ENCODE measurements at places on chromosomes 2 and 18.

- peak; percentile 32 for DNase-seq
These were observed 1757.9 kb upstream of the LRRTM1 start for GRCh38 chr2:82062463-82062862.

GRCh38 chr2:120450196-120450820 lies 104.4 kb downstream of the INHBB start:
- no peak for DNase-seq

DNA sequence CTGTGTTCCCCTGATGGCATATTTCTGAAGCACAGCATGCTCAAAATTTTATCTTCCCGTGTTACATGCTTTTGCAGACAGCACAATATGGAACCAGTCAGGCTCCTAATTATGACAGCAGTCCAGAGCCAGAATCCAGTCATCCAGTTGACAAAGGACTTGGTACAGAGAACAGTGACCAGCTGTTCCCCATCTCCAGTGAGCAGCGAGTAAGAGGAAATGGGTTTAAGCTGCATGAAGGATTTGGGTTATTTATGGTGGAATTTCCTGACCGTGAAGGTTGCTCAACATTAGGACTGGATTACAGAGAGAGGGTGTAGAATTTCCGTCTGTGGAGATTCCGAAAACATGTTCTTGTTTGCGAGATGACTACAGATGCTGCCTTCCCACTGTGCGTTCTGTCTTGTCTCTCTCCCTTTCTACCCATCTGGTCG lies 24.4 kb downstream of the SGPP2 start:
- peak; percentile 43 for DNase-seq

DNA sequence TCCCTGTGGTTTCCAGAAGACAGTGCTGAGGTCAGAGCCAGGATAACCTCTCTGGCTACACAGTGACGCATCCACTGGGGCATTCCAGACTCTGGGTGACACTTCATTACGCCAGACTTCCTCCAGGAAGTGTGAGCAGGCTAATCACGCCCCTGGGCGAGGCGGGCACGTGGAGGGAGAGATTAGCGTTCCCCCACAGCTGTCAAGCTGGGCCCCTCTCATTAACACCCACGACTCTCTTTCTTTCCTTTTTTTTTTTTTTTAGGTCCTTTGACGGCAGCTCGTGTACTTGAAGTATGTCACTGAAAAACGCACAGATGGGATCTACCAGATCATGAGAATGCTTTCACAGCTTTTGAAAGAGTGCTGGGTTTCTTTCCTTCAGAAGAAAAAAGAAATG lies 274.6 kb downstream of the AFF3 start:
- DNase-seq: peak; percentile 31

GRCh38 chr18:50169149-50169548 lies 25.8 kb downstream of the MYO5B start:
- DNase-seq: no peak

DNA sequence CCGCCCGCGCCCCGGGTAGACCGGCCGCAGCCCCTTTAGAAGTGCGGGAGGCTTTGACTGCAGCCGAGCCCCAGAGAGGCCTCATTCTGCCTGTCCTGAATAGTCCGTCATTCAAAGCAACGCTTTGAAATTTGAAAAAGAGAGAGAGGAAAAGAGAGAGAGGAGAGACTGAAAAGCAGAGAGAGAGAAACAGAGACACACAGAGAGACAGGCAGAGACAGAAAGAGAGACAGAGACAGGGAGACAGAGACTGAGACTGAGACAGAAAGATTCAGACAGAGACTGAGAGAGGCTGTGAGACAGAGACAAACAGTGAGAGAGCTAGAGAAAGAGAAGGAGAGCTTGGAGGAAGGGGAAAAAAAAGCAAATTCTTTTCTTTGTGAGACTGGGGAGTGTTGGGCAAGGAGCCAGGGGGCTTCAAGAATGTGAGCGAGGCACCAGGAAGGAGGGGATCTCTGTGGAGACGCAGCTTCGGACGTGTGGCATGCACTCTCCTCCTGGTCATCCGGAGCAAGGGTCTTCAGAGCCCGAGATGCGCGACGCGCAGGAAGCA lies 73.1 kb downstream of the MYCN start:
- DNase-seq: no peak

GRCh38 chr2:164903951-164904350 lies 51.4 kb downstream of the SLC38A11 start:
- DNase-seq: no peak

- DNase-seq: no peak
These were observed 61.8 kb downstream of the ATP8B1 start for GRCh38 chr18:57741273-57741672.

DNA sequence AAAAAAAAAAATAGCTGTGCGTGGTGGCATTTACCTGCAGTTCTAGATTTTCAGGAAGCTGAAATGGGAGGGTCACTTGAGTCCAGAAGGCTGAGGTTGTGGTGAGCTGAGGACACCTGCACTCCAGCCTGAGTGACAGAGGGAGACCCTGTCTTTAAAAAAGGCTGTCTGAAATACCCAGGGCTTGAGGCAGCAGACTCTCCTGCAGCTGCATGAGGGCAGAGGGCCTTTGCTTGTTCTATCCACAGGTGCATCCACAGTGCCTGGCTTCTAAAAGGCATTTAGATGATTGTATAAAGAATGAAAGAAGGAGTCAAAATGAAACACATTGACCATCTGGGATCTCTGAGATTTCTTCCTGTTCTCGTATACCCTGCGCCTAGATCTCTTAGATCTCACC lies 152.9 kb downstream of the MGAT5 start:
- DNase-seq: no peak

DNA sequence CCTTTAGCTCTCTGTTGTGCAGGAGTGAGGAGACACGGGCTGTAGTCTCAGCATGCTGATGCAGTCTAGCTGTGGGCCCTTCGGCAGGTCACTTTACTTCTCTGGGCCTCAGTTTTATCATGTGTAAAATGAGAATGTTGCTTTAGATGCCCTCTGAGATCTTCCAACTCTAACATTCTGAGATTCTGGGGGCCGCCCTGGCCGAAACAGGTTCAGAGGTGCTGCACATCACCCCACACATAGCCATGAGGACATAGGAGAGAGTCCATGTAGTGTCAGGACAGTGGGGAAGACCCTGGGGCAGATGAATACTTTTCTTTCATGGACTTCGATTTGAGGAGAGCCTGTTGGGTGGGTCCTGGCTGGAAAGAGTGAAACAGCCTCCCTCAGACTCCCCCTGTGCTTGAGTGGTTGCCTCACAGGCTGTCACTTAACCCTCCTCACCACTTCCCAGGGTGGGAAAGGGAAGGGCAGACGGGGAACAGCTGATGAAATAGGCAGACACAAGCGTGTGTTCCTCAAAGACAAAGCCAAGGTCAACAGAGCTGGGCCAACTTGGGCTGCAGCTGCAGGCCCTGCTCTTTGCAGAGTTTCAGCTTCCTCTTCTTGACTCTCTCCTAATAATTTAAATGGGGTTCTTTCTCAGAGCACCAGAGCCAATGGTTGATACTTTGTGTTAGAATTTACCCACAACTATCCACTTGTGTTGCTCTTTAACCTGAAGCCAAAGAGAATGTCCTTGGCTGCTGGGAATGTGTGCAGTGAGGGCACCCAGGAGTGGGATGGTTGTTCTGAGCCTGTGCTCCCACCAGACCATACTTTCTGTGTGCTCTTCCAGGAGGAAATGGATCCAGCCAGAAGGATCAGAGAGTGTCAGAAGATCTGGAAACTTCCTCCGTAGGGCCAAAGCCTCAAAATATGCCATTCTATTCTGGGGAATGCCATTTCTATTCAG lies 14.7 kb upstream of the MRPL33 start:
- no peak for DNase-seq

DNA sequence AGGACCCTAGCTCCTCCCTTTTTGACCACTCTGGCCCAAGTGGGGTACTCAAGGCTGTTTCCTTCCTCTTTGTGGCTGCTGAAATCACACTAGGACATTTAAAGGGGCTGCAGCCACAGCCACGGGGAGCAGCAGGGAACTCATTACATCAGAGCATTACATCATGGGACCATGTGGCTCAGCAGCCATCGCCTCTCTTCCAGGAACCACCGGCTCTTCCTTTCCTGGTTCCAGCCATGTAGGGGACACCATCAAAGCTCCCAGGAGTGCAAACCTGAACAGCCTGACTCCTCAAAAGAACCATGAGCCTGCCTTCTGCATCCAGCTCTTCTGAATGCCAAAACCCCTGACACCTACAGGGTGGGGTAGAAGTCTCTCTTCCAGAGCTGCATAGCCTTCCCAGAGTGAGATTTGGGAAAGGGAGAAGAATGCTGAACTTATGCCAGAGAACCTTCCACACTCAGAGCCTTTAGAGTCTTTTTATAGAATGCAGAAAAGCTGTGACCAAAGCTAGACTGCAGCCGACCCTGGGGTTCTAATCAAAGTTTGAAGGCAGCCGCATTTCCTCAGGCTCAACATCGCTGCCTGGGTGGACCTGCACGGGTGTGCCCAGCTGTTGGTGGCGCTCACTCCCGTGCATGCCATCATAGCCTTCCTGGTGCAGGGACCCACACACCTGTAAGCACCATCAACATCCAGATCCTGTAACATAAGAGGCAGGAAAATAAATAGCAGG lies 121.7 kb downstream of the KLHL29 start:
- no peak for DNase-seq

DNA sequence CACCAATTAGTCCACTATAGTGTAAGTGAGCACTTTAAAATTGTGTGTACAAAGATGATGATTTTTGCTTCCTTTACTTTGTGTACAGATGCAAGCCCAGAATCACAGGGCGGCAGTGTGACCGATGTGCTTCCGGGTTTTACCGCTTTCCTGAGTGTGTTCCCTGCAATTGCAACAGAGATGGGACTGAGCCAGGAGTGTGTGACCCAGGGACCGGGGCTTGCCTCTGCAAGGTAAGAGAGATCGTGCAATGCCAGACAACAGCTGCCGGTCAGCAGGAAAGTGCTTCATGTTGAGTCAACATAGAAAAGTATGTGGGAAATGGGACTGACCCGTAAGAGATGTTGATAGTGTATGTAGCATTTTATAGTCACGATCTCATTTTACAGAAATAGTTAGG lies 156.8 kb upstream of the TTC39C start:
- DNase-seq: peak; percentile 47

- DNase-seq: no peak
These were observed 215.5 kb downstream of the RNF144A start for GRCh38 chr2:7132753-7133152.

DNA sequence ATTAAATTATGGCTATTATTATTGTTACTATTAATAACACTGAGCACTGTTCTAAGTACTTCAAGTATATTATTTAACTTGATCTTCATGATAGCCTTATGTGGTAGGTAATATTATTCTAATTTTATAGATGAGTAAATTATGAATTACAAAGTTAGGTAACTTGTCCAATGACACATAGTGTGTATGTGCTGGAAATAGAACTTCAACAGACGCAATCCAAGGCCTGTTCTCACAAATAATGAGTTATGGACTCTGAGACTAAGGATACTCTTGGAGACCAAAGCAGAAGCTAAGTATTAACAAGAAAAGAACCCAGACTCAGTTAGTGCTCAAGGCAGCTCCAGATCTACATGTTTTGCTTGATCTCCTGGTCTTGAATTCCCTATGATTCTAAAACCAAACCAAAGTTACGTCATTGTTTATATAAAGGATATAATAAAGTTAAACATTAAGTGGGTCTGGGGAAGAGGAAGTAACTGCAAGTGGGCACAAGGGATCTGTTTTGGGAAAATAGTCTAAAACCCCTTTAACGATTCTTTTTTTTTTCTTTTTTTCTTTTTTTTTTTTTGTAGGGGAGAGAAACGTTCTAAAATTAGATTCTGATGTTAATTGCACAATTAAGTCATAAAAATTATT lies 211.3 kb downstream of the ERBB4 start:
- peak; percentile 89 for DNase-seq

DNA sequence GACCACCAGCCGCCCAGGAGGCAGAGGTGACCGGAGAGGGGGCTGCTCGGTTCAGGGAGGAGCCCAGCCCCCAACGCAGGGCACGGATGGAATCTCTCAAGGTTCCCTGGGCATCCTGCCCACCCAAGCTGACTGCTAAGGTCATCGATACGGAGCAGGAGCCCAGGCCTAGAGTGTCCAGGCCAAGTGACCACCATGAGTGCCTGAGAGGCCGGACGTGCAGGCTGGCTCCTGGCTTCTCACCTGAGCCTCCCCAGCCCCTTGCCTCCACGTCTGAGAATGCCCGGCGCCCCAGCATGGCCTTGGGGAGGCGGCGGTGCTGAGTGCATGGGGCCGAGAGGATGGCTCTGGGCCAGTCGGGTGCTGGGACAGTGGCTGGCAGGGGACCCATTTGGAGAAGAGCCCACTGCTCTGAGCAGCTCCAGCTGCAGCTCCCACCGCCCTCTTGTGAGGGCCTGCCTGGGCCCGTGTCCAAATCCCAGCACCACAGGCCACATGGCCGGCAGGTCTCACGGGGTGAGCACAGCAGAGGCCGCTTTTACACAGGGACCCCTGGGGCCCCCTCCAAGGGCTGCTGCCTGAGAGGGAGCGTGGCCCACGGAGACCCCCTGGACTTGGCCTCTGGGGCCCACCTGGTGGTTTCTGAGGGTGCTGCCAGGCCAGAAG lies 102.8 kb upstream of the CTDP1 start:
- no peak for DNase-seq

DNA sequence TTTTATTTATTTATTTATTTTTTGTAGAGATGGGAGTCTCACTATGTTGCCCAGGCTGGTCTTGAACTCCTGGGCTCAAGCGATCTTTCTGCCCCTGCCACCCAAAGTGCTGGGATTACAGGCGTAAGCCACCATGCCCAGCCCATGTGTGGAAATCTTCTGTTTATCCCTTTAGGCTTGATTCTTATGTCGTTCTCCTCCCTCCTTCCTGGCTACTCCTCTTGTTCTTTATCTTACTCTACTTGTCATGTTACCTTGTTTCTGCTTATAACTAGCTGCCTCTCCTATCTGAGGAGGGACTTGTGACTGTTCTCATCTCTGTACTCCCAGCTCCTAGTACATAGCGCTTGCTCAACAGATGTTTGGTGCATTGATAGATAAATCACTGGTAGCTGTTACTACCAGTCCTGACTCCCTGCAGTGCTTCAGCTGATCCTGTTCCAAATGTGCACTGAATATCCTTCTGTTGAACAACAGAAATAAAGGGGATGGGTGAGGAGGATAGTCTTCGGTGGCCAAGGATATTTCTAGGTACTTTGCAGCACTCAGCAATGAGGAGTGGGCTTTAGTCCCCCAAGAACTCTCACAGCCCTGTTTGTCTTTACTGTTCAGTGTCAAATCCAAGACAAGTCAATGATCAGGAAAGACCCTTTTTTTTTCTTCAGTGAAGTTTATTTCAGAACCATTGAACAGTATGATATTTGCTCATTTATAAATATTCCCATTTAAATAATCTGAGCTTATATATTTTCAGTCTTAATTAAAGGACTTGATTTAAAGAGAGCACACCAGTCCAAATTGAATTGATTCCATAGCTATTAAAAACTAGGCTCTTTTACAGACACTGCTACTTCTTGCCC lies 7.2 kb downstream of the IL1B start:
- no peak for DNase-seq

- DNase-seq: peak; percentile 71
These were observed 62.0 kb upstream of the CAB39 start for GRCh38 chr2:230650585-230651137.

- peak; percentile 85 for DNase-seq
These were observed at the start of gene BAZ2B for GRCh38 chr2:159616286-159616701. TSS of gene BAZ2B (minus strand) at chr2:159616548. CDS start at chr2:159478719, 137,829 bp downstream.

GRCh38 chr18:31268985-31269406 lies 49.0 kb upstream of the DSG1 start:
- peak; percentile 74 for DNase-seq

Measured in renal cortical epithelial cell (primary cell).